NCI-H510A treated with DMSO at 0.1 percent for 48 hours (cell line): ENCODE measurements at places on chromosomes 12 and 14.

- DNase-seq: no peak
Measured at GRCh38 chr12:49588721-49589516, 16.5 kb downstream of the FAM186B start.

DNA sequence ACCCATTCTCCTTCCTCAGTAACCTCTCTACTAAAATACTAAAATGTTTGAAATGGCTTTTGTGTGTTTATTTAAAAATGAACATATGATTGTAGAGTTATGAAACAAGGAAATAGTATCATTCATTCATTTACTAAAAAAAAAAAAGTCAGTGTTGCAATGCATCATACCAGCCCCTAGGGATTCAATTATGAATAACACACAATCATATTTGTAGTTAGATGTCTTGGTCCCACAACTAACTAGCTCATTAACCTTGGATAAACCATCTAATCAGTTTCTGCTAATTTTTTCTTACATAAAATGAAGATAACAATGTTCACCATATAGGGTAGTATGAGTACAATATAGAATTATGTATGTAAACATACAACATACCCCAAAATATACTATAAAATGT lies 183.2 kb downstream of the GRIN2B start:
- no peak for DNase-seq

DNA sequence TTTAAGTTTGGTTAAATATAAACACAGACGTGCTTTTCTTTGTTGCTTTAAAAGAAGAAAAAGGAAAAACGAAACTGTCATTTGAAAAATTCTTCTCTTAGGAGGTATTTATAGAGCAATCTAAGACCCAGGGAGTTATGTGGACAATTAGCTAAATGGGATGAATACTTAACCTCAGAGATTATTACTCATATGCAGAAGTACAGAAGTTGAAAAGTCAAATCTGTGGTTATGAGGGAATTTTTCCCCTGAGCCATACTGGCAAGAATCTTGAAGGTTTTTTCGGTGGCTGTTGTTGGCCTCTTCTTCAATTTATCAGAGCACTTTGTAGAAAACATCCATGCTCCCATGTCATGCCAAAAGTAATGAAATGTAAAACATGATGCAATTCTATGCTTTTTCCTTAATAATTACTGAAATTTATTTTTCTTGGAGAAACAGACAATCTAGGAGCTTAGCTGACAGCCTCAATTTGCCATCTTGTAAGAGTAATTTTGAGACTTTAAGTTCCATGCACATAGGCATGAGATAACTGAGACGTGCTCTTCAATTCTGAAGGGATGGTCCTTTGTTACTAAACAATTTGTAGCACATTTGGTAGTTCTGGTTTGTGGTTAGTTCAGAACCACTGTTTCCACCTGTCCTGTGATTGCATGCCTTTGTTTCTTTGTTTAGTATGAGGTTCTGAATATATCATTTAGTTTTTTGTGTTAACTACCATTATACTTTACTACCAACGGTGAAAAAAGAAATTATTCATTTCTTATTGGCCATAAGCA lies 126.6 kb downstream of the BCAT1 start:
- no peak for DNase-seq

GRCh38 chr12:21527451-21528180 lies 1.5 kb downstream of the SPX start:
- DNase-seq: peak; percentile 74

DNA sequence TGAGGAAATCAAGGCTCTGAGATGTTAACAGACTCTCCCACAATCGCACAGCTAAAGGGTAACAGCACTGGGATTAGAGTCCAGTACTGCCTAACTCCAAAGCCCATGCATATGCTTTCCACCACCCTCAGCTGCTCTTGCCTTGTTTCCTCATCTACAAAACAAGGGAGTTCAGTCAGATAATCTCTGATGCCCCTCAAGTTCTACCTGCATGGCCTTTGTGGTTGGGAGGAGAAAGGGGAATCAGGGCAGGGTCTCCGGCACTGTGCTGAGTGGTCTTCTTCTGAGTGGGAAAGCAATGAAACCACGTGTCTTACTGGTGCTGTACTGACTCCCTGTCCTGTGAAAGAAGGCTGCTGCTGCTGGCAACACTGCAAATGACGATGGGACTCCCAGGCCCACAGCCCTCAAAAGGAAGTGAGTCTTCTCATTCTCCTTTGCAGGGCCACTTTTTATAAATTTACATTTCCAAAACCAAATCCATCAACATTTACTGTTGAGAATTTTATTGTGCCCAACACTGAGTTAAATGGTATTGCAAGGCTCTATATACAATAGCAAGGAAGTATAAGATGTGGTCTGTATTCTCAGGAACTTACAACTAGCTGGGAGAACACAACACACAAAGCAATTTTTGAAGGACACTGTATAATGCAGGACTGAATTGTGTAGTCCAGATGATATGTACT lies 19.7 kb upstream of the DUSP16 start:
- DNase-seq: no peak

DNA sequence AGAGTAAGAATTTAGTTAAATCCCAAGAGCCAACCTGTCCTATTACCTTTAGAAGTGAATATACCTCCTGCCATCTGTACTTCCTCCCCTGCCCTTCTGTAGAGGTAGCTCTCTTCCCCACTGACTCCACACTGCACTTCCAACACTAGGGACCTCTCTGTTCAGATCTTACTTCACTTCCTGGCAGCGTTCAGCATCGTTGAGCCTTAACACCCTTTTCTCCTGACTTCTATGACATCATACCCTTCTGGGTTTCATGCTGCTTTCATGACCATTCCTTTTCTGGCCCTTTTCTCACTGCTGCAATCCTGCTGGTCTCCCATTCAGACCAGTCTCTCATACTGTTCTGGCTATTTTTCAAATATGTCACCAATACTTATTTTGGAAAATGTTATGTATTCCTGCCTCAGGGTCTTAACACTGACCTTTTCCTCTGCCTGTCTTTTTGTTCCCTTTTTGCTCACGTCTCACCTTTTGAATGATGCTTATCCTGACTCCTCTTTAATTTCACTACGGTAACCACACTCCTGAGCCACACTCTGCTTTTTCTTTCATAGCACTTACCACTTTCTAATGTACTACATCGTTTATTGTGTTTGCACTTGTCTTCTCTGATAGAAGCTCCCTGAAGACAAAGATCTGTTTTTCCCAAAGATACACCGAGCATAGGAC lies 67.6 kb downstream of the PLEKHA5 start:
- peak; percentile 59 for DNase-seq
